Tibial nerve (tissue), 4 donors: ENCODE measurements at places on chromosomes 16 and 17. TPM values are rescaled to one million over a fixed set of nuclear protein-coding genes. Genes with fewer than 3 reads are reported as not detected.
A peak's percentile ranks its signal among the peaks of the same experiment; 100 is the strongest.

- DNase-seq = peak; percentile 80
Measured at GRCh38 chr17:21286066-21286770, 1.7 kb downstream of the MAP2K3 start.

TNS4 gene
- not detected for total RNA-seq

BAIAP3 gene
- total RNA-seq = 2.1 TPM

RHBDF1 gene
- total RNA-seq = 142 TPM

KRT24 gene
- not detected for total RNA-seq

GRCh38 chr17:33967608-33968349 lies 287.3 kb upstream of the CCL2 start:
- no peak for DNase-seq

DNA sequence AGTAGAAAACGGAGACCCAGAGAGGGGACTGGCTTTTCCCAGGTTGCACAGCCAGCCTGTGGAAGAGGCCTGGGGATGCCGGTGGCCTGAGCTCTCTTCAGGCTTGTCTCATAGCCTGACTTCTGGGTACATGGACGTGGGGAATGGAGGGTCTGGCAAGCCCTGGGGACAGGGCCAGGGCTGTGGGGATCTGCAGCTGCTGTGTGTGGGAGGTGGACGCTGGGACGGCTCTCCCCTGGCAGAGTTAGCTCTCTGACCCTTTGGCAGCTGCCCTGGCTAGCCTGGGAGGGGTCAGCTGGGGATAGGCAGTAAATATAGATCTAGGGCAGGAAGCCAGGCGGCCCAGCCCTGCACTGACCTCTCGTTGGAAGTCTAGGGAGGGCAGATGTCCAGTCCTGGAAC lies 20.5 kb downstream of the SLC4A1 start:
- DNase-seq = no peak

- DNase-seq = no peak
Measured at GRCh38 chr16:64094181-64094965, 1027.5 kb downstream of the CDH11 start.

GRCh38 chr17:68595496-68595895 lies 5.7 kb downstream of the FAM20A start:
- DNase-seq = peak; percentile 67

SGCA gene
- total RNA-seq = 4.6 TPM

DNA sequence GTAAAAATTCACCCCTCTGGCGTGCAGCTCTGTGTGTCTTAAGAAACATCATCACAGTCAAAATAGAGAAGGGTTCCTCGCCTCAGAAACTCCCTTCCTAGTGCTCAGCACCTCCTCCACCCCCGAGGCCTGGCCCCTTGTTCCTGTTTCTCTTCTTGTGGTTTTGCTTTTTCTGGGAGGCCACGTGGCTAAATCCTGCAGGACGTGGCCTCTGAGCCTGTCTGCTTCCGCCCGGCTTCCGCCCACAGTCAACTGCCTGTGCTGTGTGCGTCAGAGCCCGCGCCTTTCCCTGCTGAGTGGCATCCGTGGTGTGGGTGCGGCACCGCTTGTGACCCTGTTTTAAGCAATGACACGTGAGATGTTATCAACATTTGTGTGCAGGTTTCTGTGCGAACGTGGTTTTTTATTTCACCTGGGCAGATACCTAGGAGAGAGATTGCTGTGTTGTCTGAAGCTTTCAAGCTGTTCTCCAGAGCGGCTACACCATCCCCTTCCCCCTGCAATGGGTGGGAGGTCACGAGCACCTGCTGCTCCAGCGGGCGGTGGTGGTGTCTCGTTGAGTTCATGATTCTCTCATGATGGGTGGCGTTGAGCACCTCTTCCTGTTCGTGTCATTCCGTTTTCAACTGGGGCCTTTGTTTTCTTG lies 21.7 kb downstream of the ACSF3 start:
- peak; percentile 65 for DNase-seq

GRCh38 chr16:19437280-19437679 lies 19.6 kb downstream of the TMC5 start:
- no peak for DNase-seq

DNA sequence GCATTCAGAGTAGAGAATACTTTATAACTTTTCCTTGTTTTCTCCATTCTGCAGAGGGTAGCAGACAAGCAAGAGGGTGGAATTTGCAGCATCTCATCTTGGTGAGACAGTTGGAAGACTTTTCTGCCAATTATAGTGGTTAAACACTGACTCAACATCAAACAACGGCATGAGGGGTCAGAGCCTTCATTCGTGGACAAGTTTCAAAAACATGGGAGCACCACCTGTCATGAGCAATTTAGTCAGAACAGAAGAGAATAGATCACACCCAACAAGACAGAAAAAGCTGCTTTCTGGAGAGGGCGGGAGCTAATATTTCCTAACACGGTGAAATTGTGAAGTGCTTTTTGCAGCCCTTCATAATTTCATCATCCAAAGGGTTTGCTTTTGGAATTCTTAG lies 17.9 kb upstream of the ZNF652 start:
- DNase-seq = no peak

KRT32 gene
- not detected for total RNA-seq

DNA sequence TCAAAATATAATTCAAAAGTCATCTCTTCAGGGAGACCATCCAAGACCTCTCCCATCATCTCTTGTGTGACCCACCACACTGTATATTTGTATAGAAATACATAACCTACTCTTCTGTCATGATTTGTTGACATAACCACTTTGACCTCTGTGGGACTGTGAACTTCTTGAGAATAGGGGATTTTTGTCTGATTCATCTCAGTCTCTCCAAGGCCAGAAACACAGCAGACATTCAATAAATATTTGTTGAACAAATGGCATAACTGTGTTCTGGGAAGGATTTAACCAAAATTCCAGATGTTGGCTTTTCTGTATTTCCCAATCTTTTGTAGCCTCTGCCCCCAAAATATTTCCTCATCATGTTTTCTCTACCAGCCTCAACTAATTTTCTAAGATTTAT lies 169.7 kb downstream of the CDH11 start:
- DNase-seq = no peak

DNA sequence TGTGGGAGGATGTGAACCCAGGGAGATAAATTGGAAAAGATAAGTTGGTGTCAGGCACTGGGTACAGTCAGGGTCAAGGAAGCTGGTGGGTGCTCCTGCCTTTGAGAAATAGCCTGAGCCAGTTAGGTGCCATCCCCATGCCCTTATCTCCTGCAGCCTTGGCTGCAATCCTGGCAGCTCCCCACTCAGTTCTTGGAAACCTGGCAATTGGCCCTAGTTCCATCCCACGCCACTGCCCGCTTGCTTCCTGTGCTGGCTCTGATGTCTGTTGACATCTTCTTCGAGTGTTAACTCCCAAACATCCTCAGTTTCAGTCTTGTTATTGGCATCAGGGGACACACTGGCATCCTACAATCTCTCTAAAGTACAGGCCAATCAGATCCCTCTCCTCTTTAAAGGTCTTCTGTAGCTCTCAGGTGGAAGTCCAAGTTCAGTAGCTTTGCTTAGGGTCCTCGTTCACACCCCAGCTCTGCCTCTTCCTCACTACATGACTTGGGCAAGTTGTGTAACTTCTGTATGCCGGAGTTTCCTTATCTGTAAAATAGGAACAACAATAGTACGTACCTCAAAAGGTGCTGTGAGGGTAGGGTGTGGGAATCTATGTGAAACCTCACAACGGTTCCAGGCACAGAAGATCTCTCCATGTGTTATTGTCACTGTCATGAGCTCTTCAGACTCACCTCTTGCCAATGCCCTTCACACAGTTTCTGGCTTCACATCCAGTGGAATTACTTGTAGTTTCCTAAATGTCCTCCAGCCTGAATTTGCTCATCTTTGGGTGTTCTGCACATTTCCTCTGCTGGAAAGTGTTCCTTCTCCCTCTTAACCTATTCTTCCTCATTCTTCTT lies 13.5 kb upstream of the PRKAR1A start:
- DNase-seq = no peak
